ENCODE measurements at places on chromosomes 12 and 14.

GRCh38 chr12:26014085-26014484 lies 55.6 kb downstream of the RASSF8 start:
- no peak for DNase-seq

- DNase-seq, result no peak
These were observed 42.0 kb upstream of the NT5DC3 start for GRCh38 chr12:103882861-103883596.

DNA sequence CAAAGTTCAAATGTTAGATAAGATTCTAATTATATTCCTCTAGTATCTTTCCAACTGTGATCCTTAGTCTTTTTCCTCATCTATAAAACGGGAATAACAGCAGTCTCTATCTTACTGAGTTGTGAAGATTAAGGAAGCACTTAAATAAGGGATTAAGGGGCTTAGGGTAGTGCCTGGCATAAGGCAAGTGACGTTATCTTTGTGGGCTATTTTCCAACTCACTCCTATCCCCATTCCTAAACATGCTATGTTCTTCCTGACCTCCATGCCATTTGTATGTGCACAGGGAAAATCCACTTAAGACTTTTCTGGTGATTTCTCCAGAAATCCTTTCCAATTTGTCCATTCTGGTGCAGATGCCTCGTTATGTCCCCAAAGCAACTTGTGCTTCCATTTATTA lies 33.3 kb downstream of the SUPT16H start:
- DNase-seq, result no peak

GRCh38 chr12:116406529-116406928 lies 129.0 kb upstream of the MED13L start:
- DNase-seq, result peak; percentile 94

DNA sequence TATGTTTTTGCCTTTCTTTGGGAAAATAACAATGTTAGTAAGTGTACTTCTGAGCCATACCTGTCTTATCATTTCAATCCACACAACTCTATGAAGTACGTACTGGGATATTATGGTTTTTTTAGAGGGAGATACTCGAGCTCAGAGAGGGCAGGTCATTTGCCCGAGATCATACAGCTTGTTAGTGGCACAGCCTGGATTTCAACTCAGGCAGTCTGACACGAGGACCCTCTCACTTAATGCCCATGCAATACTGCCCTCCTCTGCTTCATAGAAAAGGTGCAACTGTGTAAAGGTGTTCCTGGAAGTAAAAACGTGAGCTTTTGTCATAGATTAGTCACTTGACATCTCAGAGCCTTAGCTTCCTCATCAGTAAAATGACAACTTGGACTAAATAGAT lies 128.0 kb downstream of the NDUFA12 start:
- no peak for DNase-seq

- DNase-seq, result no peak
These were observed 7.3 kb downstream of the ALDH1L2 start for GRCh38 chr12:105076913-105077312.

DNA sequence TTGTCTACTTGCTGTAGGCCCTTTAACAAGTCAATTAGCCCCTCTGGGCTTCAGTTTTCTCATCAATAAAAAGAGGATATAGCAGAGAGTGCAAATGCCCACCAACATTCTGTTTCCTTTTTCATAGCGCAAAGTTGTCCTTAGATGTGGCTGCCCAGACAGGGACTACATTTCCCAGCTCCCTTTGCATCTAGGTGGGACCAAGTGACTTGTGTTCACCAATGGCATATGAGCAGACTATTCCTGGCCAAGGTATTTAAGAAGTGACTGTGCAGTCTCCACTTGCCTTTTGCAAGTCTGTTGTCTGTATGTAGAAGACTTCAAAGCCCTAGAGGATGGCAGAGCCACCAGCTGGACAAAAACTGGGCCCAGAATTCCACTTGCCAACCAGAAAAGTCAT lies 59.7 kb downstream of the DAO start:
- DNase-seq, result no peak

GRCh38 chr14:105294142-105294597 lies 6.6 kb downstream of the BRF1 start:
- DNase-seq, result peak; percentile 63

DNA sequence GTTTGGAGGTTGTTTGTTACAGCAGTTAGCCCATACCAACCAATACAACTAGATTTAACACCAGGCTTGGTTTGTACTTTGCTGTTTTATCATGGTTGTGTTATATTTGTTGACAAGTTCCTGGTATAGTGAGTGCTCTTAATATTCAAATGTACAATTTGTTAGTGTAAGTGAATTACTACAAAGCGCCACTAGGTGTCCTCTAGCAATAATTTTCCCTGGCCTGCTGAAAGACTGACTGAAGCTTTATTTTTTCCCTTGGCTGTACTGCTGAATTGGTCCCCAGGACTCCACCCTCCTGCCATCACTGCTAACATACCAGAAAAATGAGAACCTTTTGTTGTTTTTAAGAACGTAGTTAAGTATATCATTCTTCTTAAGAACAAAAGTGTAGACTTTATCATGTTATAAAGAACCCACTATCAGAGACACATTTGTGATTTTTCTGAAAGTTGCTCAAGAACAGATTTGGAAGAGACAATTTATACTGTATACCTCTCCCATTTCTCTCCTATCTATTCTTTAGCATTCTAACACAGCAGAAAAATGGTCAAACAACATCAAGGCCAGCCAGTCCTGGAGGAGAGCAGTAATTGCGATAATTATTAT lies 75.3 kb upstream of the FAR2 start:
- DNase-seq, result peak; percentile 48

GRCh38 chr14:52724360-52724644 lies 5.7 kb upstream of the STYX start:
- DNase-seq, result no peak

GRCh38 chr14:90341784-90342183 lies 10.0 kb upstream of the NRDE2 start:
- no peak for DNase-seq

DNA sequence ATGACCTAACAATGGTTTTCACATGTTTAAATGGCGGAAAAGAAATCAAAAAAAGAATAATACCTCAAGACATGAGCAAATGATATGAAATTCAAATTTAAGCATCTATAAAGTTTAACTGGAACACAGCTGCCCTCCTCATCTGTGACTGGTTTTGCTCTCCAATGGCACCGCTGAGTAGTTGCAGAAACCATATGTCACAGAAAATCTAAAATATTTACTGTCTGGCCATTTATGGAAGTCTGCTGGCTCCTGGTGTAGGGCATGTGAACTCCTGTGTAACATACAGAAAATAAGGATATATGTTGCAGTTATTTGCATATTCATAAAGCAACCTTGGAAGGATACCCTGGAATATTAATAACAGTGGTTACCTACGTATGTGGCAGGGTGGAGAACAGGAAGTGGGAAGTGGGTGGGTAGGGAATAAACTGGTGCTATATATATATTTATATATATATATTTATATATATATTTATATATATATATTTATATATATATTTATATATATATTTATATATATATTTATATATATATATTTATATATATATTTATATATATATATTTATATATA lies 48.4 kb downstream of the LTBP2 start:
- DNase-seq, result no peak

DNA sequence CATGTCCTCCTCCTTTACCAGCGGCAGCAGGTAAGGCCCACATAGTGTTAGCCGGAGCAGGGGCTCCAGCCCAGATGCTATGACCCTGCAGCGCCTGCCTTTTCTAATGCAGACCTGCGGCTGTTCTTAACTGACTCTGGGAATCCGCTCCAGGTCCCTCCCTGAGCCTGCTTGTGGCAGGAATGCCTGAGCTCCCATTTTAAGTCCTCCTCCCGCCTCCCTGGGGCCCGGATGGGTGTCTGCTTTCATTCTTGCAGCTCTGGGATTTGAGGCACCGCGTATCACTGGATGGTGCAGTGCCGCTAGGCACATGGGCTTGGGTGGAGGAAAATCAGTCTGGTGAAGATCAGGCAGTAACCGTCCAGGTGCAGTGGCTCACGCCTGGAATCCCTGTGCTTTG lies 7.6 kb downstream of the TSPAN9 start:
- no peak for DNase-seq

GRCh38 chr14:96756745-96757144 lies 40.4 kb upstream of the VRK1 start:
- no peak for DNase-seq

DNA sequence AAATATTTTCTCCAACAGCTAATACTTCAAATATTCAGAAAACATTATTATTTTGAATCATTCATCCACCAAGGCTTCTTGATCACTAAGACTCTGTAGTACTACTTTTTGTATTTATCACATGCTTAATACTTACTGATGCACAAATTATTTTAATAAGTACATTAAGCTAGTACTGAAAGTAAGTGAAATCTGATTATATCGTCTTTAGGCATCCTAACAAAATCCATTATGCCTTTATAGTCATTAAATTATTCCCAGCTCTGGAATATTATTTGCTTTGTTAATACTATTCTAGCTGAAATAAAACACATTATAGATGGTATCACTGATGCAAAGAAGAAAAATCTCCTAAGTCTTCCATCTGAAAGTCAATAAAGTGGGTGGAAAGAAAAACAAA lies 75.1 kb upstream of the TTC7B start:
- DNase-seq, result no peak

GRCh38 chr14:49962621-49963020 lies 69.7 kb downstream of the ARF6 start:
- DNase-seq, result no peak

All from AG10803 (cell line).